ENCODE measurements at places on chromosomes 1 and 21. TPM values are rescaled to one million over a fixed set of nuclear protein-coding genes. Genes with fewer than 3 reads are reported as not detected.

- no peaks in the 10 kb centered on the region for H3K36me3 ChIP-seq
- no peak for DNase-seq
- H3K4me1 ChIP-seq: no peaks in the 10 kb centered on the region
- H3K4me3 ChIP-seq: no peak overlapping the region
- H3K27me3 ChIP-seq: no peaks in the 10 kb centered on the region
- no peak overlapping the region for H3K27ac ChIP-seq
Observed at GRCh38 chr1:30730346-30731108, 7.1 kb upstream of the MATN1 start.

DNA sequence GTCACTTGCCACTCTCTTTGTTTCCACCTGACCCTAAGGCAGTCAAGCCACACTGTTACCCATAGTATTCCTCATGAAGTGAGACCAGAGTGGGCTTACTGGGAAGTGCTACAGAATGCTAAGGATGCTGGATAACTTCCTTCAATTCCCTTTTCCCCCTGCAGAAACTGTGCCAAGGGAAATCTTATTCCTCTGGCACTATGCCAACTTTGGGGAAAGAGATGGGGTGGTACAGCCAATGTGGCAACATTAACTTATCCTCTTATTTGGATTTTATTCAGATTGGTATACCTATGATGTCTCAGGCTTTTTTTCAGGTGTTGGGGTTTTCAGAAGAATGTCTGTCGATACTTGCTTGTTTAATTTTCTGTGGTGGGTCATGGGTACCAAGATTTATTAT lies 599.4 kb upstream of the PBX1 start:
- no peak for DNase-seq
- no peak overlapping the region for H3K4me3 ChIP-seq
- no peaks in the 10 kb centered on the region for H3K4me1 ChIP-seq
- no peaks in the 10 kb centered on the region for H3K36me3 ChIP-seq

DNA sequence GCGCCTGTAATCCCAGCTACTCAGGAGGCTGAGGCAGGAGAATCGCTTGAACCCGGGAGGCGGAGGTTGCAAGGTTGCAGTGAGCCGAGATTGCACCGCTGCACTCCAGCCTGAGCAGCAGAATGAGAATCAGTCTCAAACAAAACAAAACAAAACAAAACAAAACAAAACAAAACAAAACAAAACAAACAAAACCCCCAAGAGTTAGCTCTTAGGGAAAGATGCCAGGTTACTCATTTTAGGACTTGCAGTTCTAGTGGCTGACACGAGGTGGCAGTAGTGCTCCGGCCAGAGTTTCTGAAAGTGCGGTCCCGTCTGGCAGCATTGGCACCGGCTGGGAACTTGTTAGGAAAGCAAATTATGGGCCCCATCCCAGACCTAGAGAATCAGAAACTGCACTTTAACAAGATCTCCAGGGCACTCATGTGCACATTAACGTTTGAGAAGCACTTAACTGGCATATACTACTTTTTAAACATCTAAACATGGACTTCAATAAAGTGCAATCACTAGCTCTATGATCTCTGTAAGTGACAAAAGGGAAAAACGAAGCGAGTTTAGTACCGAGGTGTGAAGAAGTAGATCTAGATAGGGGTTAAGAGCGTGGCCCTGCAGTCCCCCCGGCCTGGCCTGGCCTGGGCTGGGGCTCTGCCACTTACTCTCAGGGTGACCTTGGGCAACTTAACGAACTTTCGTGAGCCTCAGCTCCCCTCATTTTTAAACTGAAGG lies 41.9 kb upstream of the TNFRSF1B start:
- H3K27me3 ChIP-seq: peaks cover 8% of the 10 kb centered on the region
- DNase-seq: peak; percentile 87
- no peaks in the 10 kb centered on the region for H3K36me3 ChIP-seq
- no peak overlapping the region for H3K27ac ChIP-seq

DNA sequence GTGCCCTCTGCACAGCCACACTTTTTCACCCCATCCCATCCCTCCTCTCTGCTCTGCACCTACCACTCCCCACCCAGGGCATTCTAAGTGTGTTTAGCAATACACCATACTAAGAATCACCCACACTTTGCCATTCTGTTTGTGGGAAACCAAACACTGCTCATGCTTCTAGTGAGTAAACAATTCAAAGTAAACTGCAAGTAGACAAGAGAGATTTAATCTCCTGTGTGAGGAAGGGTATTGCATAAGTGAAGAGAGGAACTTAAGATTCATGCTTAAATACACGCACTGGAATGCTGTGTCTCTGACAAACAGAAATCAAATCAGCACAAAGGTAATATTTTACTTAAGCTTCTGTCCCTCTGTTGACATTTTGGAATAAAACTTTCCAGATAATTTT lies 4.8 kb upstream of the EDARADD start:
- no peak overlapping the region for H3K4me3 ChIP-seq
- no peaks in the 10 kb centered on the region for H3K27me3 ChIP-seq
- peaks cover 5% of the 10 kb centered on the region for H3K4me1 ChIP-seq

Gene GJA4
- 33.5 TPM for polyA plus RNA-seq

Gene KRTAP19-2
- polyA plus RNA-seq: not detected

Gene EPHB2
- 21.0 TPM for polyA plus RNA-seq
